Fibroblast of skin of right quadriceps (primary cell): ENCODE measurements at places on chromosomes 1 and 21.

DNA sequence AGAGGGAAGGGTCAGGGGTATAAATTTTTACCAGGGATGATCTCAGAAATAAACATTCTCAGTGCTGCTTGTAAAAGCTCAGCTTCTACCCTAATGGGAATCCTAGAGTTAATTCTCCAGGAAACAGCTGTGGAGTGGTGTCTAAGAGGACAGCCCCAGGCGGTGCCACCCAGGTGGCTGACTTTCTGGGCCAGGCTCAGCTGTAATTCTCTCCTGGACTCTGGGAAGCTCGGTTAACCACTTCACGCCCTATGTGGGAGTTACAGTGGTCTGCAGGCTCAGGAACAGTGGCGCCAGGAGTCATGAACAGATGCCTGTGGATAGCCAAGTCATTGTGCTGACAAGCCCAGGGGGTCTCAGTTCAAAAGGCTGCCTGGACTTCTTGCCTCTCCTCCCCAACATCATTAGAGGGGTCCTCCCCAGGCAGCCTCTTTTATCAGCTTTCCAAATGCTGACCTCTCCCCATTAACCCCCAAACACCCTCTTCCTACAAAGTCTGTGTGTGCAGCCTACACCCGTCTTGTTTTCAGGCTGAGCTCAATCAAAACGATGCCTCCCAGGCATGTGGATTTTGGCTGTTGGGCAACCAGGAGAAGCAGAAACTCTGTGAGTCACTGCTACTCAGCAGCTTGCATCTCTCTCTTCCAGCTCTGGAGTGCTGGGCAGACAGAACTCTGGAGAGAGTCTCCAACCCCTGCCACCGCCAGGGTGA is 1.2 kb downstream of the HHIPL2 start:
- DNase-seq, result peak; percentile 82

DNA sequence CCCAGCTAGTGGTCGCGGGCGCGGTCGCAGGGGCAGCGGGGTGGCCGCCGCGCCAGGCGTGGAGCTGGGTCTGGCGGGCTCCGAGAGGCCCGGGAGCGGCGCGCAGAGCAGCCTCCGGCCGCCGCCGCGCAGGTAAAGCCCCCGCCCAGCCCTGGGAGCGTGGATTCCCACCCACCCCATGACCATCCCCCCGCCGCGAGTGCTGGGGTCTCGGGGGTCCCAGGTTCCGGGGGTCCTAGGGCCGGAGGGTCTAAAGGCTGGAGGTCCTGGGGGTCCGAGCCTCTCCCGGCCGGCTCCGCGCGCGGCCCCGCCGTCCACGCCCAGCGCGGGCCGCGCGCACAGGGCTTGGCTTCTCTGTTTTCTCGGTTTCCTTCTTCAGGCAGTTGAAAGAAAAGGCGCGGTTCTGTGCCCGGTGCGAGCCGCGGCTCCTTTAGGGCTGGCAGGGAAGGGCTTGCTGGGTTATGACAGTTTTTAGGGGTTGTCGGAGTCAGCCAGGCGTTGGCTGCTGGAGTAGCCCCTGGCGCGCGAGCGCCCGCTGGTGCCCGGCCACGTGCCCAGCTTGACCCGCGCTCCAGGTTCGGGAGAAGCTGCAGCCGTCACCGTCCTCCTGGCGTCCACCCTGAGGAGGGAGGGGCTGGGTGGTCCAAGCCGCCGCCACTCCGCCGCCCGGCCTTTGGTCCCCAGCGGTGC is 359 bp downstream of the LRRC3 start:
- DNase-seq, result peak; percentile 9

- peak; percentile 83 for DNase-seq
Measured at GRCh38 chr1:246067432-246068216, 439.5 kb downstream of the SMYD3 start.

DNA sequence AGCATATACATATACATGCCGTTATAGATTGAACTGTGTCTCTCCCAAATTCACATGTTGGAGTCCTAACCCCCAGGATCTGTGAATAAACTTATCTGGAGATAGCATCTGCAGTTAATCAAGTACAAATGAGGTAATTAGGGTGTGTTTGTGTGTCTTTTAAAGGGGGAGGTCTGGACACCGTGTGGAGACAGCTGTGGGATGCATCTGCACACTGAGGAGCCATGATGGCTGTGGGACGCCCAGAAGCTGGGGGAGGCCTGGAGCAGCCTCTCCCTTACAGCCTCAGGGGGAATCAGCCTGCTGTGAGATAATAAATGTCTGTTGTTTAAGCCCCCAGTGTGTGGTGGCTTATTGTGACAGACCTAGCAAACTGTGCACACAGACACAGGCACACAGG is 51.8 kb upstream of the COL18A1 start:
- DNase-seq, result peak; percentile 40

DNA sequence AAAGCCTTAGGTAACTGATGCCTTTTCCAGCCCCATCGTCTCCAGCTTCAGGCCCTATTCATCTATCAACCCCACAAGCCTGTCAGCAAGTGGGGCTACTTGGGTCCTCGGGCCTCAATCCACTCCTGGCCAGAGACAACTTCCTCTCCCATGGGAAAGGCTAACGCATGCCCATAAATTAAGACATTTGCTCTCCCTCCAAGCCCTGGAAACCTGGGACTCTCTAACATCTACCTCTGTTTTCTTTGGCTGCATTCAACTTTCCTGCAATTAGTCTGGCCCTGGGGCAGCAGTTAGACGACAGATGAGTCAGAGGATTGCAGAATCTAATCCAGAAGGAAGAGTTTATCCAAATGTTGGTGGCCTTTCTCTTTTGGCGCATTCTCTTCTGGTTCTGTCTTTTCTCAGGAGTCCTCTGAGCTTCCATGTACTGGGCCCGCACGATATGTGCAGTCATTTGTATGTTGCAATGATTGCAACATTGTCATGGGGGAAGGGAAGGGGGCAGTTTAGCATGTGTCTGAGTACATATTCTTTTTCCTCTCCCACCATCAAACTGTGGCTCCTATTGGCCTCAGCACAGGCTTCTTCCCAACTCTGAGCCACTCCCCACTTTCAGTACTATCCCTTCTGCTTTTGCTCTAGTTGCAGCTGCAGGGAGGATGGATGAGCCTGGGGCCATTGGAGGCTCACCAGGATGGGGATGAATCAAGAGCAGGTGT is 54.4 kb downstream of the NAV1 start:
- DNase-seq, result peak; percentile 100

DNA sequence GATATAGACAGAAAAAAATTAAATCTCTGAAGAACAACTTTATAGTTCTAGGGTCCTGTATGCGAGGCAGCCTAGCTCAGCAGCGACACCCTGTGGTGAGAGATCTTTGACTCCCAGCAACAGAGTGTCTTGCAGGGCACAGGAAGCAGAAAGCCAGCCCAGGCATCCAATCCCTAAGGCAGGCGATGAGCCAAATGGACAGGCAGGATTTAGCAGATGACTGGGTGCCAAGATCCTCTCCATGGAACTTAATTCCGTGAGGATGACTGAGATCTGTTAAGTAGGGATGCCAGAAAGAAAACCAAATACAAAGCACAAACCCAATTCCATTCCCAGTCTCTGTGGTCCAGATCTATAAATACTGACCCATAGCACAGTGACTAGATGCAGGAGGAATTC is 38.8 kb downstream of the HLCS start:
- peak; percentile 92 for DNase-seq

DNA sequence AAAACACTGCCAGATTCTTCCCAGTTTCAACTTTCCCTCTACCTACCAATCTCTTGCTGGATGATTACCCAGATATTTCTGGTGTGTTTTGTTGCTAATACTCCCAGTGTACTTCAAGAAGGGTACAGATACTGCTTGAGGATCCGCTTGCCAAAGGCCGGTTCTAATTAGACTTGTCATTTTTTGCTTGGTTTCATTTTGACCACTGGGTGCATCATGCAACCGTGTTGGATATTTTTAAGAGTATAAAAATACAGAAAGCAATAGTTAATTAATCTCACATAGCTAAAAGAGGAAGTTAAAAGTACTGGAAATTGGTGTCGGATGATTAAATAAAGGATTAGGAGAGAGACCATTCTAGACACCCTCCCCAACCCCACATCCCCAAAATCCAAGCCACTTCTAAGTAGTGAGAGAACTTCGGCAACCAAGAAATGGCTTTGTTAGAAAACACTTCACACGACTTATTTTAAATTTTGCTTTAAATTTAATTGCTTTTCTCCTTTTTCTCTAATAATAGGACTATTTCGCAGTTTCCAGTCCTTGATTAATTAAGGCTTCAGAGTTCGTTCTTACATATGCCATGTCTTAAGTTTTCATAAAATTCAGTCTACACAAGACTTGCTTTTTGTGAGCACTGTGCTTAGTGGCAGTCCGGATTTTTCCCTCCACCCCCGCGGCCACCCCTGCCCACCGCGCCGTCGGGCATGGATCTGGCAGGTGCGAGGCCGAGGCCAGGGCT is 2.5 kb upstream of the CDKN2C start:
- DNase-seq, result no peak

- DNase-seq, result peak; percentile 87
Measured at GRCh38 chr1:1040004-1040991, 20.4 kb downstream of the AGRN start.
